AG20443 (cell line): ENCODE measurements at places on chromosomes 13 and 19.

GRCh38 chr13:40637643-40638042, 28.8 kb downstream of the FOXO1 start:
- DNase-seq: no peak

DNA sequence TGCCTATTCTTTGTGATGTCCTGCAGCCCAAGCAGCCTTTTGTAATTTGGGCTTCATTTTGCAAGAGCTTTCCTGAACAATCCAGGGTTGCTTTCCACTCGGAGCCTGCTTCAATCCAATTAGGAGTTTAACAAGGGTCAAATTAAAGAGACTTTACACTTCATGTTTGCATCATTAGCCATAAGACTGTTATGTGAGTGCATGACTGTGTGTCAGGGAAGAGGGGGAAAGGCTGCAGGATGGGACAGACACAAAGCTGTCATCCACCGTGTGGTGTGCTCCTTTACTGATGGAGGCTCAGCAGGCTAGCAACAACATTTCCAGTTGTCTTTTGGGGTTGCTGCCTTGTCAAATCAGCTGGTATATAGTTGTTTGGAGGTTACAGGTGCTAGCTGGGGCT, 23.7 kb upstream of the MAB21L1 start:
- no peak for DNase-seq

DNA sequence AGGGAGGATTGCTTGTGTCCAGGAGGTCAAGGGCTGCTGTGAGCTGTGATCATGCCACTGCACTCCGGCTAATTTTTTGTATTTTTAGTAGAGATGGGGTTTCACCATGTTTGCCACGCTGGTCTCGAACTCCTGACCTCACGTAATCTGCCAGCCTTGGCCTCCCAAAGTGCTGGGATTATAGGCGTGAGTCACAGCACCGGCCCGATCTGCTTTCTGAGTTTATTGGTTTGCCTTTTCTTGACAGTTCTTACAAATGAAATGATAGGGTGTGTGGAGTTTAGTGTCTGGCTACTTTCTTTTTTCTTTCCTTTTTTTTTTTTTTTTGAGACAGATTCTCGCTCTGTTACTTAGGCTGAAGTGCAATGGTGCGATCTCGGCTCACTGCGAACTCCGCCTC, 848 bp downstream of the C19orf44 start:
- no peak for DNase-seq

GRCh38 chr13:52830946-52831345, 17.5 kb downstream of the PCDH8 start:
- no peak for DNase-seq

GRCh38 chr13:23330356-23330755, 103.1 kb downstream of the SACS start:
- no peak for DNase-seq

GRCh38 chr13:48502601-48503319, 30.1 kb downstream of the RCBTB2 start:
- DNase-seq: no peak

DNA sequence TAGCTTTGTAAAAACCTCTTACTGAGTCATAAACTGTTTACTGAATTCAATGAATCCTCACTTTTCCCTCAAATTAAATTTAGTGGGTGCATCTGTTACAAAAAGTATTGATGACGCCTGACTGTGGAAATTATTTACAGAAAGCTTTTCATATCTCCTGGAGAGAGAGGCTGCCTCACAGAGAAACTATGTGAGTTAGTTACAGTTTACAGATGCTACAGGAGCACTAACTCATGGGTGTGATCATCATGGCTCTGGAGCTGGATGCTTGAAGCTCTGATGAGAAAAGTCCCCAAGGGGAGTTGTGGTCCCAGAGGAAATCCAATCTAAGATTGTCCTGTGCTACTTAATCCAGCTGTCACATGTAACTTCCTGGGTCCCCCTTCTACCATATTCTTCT, 590.8 kb downstream of the LMO7 start:
- DNase-seq: no peak

GRCh38 chr13:109301276-109301675, 485.1 kb downstream of the IRS2 start:
- DNase-seq: no peak
